ENCODE measurements at places on chromosomes 16 and 17.

GRCh38 chr17:78271419-78272170 is 40.2 kb downstream of the TMEM235 start:
- no peak for DNase-seq

DNA sequence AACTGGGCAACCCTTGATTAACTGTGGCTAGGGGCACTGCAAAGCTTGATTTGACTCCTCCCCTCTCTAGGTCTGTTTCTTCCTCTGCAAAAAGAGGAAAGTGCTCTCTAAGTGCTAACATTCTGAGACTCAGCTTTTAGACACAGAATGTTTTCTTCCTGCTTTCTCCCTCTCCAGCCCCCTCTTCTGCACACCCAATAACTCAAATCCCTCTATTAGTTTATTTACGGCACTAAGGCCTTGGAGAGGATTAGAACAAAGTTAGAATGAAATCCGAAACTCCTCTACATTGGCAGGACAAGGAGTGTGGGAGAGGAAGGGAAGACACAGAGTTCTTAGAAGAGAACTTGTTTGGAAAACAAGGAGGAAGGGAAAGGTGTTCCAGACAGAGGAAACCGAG is 3.3 kb upstream of the SBK1 start:
- DNase-seq, result no peak

GRCh38 chr16:86990451-86990850 is 326.7 kb downstream of the C16orf95 start:
- DNase-seq, result no peak

DNA sequence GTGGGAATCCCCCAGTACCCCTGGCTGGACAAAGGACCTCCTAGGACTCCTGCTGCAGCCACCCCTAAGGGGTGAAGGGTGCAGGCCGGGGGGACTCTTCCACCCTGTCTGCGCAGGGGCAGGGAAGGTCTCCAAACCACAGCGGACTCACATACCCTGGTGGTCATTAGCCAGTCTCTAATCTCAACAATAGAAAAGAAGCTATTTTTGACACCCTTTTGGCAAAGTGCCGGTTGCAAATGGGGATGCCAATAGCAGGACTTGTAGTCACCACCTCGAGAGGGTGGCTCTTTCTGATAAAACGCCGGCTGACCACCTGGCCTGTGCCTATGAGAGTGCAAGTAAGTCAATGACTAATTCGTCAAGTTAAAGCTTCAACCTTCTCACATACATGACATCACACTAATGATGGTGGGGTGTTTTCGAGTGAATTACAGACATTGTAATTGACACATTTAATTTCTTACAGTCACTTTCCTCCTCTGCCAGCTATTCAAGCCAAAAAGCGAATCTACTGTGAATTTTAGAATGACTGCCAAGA is 23.1 kb upstream of the DNAH17 start:
- DNase-seq, result no peak

DNA sequence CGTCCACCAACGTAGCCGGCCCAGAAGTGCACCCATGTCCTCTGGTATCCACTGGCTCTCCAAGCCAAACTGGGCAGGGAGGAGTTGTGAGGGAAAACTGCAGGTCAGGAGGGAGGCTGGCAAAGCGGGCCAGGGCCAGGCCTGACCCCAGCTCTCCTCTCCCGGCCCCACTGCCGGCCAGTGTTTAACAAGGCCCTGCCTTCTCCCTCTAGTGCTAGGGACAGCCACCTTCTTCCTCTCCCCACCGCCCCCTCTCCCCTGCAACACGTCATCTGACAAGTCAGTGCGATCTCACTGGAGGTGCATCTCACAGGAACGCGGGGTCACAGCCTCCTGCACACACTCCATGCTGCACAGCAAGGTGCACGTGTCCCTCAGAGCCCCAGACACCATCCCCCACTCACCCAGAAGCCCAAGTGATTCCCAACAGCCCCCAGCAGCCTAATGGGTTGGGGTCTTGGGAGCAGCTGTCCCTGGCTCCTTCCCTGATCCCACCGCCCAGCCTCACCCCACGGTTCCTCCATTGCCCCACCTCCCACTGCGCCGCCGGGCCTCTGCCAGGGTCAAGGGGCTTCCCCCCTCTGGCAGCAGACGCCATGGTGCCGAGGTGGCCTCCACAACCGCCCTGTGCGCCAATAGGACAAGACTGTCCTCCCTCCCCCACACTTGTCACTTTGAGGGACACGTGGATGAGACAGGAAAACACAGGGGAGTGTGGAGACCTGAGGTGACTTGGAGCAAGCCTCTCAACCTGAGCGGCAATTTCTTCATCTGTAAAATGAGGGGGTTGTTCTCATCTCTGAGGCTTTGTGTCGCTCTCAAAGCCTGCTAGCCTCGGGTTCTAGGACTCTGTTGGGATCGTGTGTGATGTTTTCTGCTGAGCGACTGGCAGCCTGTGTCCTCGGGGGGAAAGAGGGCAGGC is 1.1 kb upstream of the ACE start:
- DNase-seq, result no peak

GRCh38 chr17:37502009-37502936 is 12.6 kb downstream of the DUSP14 start:
- DNase-seq, result no peak

DNA sequence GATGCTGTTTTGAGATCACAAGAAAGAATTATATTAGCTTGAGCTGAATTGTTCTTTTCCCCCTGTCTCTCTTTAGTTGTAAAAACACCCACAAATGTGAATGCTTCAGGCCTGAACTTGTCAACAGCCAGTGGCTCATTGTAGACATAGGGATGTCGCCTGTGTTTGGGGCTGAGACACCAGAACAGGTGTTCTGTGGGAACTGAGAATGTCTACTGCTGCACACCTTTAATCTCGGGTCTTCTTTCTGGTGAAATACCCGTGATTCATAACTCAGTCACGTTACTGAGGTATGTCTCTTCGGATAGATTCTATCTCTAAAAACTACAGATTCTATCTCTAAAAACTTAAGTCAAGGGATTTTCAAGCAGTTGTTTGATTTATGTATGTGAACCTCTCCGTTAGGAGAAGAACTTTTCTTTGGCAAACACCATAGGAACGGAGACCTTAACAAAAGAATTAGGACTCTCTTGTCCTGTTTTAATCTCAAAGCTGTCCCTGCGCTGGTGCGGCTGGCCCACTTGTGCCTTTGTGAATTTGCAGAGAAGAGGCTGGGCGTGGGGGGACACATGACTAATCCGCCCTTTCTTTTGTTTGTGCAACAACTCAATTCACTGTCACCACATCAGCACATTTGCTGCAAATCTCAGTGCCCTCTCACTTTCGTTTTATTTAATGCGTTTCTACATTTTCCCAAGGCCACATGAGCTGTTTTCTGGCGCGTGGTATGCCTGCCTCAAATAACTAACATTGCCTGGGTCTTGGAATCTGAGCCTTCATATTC is 643.0 kb downstream of the MAF start:
- no peak for DNase-seq

- no peak for DNase-seq
Measured at GRCh38 chr17:39529455-39529854, 68.2 kb downstream of the CDK12 start.

GRCh38 chr16:88965411-88965810 is 11.6 kb downstream of the CBFA2T3 start:
- DNase-seq, result no peak

DNA sequence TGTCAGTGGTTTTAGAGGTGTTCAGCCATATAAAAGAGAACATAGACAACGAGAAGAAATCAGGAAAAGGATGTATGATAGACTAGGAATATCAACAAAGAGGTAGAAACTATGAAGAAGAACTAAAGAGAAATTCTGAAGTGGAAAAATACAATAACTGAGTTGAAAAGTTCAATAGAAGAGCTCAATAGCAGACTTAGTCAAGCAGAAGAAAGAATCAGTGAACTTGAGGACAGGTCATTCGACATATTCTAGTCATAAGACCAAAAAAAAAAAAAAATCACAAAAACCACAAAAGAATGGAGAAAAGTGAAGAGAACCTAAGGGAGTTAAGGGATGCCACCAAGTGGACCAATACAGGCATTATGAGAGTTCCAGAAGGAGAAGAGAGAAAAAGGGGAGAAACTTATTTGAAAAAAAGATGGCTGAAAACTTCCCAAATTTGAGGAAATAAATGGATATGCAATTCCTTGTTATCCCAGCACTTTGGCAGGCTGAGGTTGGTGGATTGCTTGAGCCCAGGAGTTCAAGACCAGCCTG is 321.2 kb downstream of the ABCC12 start:
- no peak for DNase-seq

GRCh38 chr17:51736356-51736755 is 422.2 kb downstream of the CA10 start:
- no peak for DNase-seq

DNA sequence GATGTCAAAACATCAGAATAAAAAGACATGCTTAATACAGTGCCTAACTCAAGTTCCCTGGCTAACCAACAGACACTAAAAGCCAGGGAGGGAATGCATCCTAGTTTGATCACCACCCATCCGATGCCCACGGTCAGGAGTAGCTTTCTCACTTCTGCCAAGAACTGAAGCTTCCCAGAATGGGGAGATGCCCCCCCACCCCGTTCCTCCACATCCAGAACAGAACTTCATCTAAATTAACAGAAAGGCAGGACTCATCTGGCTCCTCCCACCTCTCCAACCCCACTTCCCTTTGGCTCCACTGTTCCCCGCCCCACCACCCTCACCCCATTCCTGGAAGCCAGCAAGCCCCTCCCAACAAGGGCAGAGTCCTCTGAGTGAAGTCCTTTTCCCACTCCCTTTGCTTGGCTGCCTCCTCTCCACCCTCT is 33.7 kb downstream of the GDE1 start:
- no peak for DNase-seq

- no peak for DNase-seq
Measured at GRCh38 chr17:64008346-64008745, 10.2 kb downstream of the PRR29 start.

- peak; percentile 84 for DNase-seq
Measured at GRCh38 chr17:29116804-29117753, 63.1 kb downstream of the MYO18A start.

GRCh38 chr17:21842332-21843317 is 150.3 kb downstream of the KCNJ18 start:
- DNase-seq, result no peak

DNA sequence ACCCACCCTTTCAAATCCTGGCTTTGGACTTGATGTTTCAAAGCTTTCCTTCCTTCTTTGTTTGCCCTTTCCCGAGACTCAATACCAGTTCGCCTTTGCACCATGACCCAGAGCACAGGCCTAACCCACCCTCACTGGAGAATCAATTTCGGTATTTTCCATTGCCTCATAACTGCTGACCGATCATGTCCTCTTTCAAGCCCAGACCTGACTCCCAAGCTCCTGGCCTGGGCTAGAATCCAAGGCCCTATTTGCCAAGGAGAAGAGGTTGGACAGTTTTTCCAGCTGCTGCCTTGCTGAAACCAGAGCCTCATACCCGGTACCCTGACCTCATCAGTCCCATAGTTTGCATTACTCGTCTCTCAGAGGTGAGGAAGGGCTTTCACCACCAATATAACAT is 35.3 kb upstream of the HELZ start:
- DNase-seq, result no peak

- no peak for DNase-seq
Measured at GRCh38 chr16:71295950-71296349, 6.7 kb upstream of the CMTR2 start.

- no peak for DNase-seq
Measured at GRCh38 chr16:55280587-55280986, 43.4 kb upstream of the IRX6 start.

DNA sequence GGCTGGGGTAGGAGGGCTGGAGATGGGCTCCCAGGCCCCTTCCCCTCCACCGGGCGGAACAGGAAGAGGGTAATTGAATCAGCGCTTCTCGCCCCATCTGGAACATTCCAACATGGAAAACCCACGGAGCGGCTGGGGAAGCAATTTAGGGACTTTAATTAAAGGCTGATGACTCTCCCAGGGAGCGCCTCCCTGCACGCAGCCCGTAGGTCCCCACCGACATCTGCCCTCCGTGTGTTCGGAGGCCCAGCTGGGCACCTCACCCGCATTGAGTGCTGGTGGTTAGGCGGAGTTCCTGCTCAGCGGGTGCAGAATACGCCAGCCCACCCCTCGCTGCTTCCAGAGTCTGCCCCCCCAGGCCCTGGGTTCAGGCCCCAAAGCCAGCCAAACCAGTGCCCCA is 10.0 kb downstream of the HS3ST6 start:
- DNase-seq, result no peak

GRCh38 chr17:48571024-48571818 is 6.9 kb downstream of the HOXB4 start:
- DNase-seq, result no peak

GRCh38 chr16:9612267-9612666 is 520.8 kb downstream of the HAPSTR1 start:
- no peak for DNase-seq

- DNase-seq, result no peak
Measured at GRCh38 chr17:37067555-37068111, 118.9 kb downstream of the AATF start.

DNA sequence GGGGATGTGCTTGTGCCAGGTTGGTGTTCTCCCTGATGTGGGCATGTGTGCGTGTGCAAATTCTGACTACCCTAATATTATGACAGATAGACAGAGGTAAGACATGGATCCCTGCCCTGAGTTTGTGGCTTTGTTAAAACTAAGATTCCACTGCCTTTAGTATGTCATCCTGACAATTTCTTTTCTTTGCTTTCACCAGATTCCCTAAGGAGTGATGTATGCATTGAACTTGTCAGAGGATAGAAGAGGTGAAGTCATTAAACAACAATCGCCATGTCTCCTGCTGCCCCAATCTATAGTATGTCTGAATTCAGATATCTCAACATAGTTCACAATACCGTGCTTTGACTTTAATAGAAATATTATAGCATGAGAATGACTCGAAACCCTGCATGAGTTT is 137.1 kb upstream of the ELAC2 start:
- DNase-seq, result no peak

All from activated naive CD8-positive, alpha-beta T cell treated with anti-CD3 and anti-CD28 coated beads, Interleukin-2, amount 50 U/mL, for 24 hours (primary cell).